ENCODE measurements at places on chromosomes 4 and X.

GRCh38 chr4:158121161-158121579 is 51.7 kb downstream of the GASK1B start:
- DNase-seq = no peak

- DNase-seq = no peak
Measured at GRCh38 chr4:171812665-171813525, at the start of gene GALNTL6. Gene GALNTL6 (plus strand): TSS chr4:171813404.

DNA sequence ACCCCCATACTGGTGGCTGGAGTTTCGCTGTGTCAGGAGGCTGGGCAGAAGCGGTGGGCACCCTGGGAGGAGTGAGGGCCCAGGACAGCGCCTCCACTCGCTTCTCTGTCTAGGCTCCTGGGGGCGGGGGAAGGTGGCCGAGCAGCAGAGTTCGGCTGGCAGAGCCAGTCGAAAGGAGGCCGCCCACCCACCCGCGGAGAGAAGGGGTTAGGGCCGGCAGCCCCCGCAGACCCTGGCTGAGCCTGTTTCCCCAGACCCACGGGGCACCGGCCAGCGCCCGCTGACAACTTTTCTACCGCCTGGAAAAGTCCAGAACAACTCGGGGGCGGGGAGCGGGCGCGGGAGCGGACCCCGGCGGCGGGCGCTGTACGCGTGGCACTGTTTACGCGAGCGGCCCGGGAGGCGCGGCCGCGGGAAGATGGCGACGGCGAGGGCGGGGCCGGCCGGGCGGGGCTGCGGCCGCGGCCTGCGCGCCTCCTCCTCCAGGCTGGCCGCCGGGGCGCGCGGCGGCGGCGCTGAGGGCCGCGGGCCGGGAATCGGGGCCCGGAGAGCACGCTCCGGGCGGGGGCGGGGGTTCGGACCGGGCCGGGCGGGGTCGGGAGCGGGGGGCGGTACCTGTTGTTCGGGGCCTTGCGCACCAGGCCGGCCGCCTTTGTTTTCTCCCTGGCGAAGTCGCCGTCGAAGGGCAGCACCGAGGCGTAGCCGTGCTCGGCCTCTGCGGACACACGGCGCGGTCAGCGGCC is 628 bp downstream of the MXD4 start:
- DNase-seq = peak; percentile 28

DNA sequence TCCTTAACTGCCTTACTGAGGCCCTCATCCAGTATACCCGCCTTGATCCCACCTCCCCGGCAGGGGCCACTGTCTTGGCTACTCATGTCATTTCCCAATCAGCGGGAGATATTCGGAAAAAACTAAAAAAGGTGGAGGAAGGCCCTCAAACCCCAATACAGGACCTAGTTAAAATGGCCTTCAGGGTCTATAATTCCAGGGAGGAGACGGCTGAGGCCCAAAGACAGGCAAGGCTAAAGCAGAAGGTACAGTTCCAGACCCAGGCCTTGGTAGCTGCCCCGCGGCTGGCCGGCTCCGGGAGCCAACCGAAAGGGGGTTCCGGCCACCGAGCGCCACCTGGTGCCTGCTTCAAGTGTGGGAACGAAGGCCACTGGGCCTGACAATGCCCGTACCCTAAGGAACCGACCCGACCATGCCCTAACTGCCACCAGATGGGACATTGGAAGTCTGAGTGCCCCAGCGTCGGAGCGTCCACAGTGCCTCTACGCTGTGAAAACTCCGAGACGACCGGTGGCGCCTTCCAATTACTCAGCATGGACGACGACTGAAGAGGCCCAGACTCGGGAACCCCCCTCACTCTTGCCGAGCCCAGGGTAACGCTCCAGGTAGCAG is 959.6 kb downstream of the RPA4 start:
- DNase-seq = no peak

GRCh38 chr4:121457278-121457875 is 76.6 kb upstream of the QRFPR start:
- DNase-seq = no peak
